Central memory CD8-positive, alpha-beta T cell (primary cell): ENCODE measurements at places on chromosomes 3 and 15.

- DNase-seq = no peak
Observed at GRCh38 chr15:81097890-81098280, 36.2 kb upstream of the CFAP161 start.

DNA sequence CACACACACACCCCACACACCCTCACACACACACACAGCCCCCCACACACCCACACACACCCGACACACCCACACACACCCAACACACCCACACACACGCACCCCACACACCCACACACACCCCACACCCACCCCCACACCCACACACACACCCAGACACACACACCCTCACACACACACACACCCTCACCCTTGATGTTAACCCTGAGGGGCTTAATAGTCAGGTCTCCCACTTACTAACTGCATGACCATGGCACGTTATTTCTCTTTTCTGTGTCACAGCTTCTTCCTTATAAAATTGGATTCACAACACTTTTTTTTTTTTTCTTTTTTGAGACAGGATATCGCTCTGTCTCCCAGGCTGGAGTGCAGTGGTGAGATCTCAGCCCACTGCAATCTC is 2.8 kb downstream of the GRM2 start:
- DNase-seq = no peak

- no peak for DNase-seq
Observed at GRCh38 chr3:162138509-162138908, 641.9 kb downstream of the OTOL1 start.

DNA sequence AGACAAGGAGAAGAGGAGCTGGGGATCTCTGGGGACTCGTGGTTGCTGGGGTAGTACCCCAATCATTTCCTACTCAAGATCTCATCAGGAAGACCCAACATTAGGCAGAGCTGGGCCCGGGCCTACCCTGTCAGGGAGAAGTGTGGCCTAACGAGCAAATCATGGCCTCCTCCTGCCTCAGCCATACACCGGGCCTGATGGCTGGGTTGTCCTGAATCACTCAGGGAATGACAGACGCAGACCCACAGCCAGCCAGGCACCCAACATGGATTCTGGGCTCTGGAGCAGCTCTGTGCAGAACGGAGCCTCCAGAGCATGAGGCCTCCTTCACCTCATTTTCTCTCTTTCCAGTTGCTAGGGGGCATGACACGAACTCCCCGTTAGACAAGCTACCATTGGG is 19.7 kb downstream of the ITGA11 start:
- peak; percentile 7 for DNase-seq

DNA sequence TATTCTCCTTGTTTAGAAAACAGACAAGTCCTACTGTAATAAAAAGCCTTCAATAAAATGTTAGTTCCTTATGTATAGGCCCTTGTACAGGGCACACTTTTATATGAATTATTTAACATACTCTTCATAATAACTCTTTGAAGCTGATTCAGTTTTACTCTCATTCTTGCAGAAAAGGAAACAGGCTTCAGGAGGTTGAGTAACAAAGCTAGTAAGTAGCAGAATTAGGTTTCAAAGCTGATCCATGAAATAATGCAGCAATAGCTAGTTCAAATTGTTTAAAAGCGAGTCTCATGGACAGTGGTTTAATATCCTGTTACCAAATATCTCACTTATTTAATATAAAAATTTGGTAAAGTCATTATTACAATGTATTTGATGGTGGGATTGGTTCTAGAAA is 25.0 kb downstream of the TCF12 start:
- DNase-seq = no peak

GRCh38 chr3:81339040-81339845 is 422.2 kb downstream of the GBE1 start:
- DNase-seq = no peak

DNA sequence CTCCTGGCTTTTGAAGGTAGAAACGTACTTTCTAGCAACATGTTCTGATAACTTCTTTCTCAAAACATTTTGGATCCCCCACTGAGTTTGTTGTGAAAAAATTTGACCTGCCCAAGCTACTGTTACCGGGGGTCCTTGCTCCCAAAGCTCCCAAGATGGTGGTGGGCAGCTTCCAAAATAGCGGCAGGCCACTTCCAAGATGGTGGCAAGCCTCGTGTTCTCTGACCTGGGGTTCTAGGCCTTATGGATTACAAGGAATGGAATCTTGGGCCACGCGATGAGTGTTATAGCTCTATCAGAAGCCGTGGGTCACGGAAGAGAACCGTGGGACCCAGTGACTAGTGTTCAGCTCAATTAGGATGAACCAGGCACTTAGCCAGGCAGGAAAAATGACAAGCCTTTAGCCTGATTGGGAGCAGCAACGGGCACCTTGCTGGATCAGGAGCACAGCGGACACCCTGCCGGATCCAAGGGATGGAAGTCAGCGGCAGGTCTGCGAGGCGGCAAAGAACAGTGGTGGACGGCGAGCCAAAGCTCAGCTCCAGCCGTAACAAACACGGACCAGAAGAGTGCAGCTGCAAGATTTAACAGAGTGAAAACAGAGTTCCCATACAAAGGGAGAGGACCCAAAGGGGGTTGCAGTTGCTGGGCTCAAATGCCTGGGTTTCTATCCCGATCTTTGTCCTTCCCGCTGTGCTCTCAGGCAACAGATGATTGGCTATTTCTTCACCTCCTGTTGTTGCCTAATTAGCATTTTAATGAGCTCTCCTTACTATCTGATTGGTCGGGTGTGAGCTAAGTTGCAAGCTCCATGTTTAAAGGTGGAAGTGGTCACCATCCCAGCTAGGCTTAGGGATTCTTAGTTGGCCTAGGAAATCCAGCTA is 133.3 kb downstream of the WDR72 start:
- DNase-seq = no peak
